ENCODE measurements at places on chromosomes 5 and 9. TPM values are rescaled to one million over a fixed set of nuclear protein-coding genes. Genes with fewer than 3 reads are reported as not detected.

The LECT2 gene
- total RNA-seq, result not detected

The C9orf50 gene
- total RNA-seq, result not detected

The CDC20B gene
- under 0.01 TPM for total RNA-seq

The GAS1 gene
- 0.76 TPM for total RNA-seq

The NMUR2 gene
- total RNA-seq, result not detected
